ENCODE measurements at places on chromosomes 13 and 19.

- DNase-seq, result no peak
Observed at GRCh38 chr13:112803422-112803821, 113.6 kb downstream of the ATP11A start.

- DNase-seq, result no peak
Observed at GRCh38 chr13:32427852-32428580, at the start of gene N4BP2L1. TSS of gene N4BP2L1 (minus strand) at chr13:32428130. CDS start at chr13:32428082, 48 bp downstream.

DNA sequence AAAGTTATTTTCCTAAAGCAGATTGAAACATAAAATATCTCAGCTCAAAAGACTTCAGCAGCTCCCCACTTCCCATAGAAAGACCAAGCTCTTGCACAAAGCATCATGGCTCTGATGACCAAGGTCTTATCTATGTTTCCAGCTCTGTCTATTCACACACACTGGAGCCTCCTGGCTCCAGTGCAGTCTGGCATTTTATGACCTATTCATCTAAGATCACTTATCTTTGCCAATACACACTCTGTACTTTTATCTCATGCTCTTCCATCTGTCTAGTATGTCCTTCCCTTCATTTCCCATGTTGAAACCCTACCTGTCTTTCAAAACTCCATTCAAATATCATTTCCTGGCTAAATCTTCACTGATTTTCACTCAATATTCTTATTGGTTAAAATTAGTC lies 74.4 kb downstream of the FGF9 start:
- DNase-seq, result no peak

DNA sequence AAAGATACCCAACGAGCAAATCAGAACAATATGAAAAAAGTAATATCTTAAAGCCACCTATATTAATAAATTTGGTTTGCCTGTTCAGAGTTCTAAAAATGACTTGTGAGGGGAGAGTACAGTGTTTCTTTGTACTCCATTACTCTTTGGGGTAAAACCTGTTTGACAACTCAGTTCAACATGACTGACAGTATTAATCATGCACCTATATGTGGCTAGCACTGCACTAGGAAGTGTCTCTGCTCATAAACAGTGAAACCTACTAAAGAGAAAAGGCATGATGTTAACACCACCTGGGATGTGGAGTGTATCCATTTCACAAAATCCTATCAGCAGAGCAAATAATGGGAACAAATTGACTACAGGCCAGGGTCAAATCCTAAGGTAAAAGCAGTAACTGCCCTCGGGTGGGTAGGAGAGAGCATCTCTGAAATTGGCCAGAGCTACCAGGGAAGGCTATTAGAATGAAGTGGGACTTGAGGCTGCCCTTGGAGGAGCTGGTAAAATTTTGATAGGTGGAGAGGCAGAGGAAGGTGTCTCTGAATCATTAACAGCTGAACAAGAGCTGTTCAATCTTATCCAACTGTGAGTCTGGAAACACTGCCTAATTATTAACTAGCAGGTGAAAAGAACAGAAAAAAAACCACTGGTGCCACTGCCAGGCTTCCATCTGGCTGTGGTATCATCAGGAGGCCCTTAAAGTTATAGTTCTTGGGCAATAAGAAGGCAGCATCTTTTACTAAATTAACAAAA lies 365.1 kb downstream of the DNAJC15 start:
- DNase-seq, result no peak

- DNase-seq, result no peak
Observed at GRCh38 chr19:7415857-7416371, 67.2 kb downstream of the ARHGEF18 start.
